ENCODE measurements at places on chromosomes 6 and 20.

- DNase-seq = no peak
Observed at GRCh38 chr6:25277386-25277785, 1.8 kb upstream of the CARMIL1 start.

DNA sequence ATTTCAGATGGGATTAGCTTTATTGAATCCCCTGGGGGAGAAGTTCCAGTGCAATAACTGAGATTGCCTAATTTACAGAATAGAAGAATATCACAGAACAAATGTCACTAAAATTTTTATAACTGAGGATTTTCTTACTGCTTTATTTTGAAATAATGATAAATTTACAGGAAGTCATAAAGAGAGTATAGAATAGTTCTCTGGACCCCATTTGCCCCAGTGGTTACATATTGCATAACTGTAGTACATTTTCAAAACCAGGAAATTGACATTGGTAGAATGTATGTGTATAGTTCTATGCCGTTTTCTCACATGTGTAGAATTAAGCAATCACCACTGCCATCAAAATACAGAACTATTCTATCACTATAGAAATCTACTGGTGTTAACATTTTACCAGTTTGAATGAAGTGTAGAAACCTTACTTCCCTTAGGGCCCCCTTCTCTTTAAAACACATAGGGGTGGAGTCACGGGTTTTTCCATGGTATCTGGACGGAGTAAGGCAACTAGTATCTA lies 18.3 kb downstream of the KIF6 start:
- no peak for DNase-seq

DNA sequence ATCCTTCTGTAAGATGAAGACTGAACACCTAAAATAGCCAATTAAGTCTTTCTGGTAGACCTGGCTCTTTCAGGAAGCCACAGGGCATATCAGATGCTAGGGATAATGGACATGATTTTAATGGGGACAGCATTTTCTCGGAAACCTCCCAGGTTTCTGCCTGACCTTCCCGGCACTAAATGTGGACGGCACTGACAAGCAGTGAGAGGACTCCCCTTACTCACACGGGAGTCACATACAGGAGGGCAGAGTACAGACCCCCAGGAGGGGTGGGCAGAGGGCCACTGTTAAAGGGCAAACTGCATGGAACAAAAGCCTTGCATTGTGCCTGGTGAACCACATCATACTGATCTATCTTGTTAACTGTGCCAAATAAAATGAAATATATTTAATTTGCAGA lies 19.9 kb downstream of the PSMG4 start:
- no peak for DNase-seq

- DNase-seq = peak; percentile 76
Observed at GRCh38 chr20:32539817-32540675, 45.1 kb downstream of the NOL4L start.

DNA sequence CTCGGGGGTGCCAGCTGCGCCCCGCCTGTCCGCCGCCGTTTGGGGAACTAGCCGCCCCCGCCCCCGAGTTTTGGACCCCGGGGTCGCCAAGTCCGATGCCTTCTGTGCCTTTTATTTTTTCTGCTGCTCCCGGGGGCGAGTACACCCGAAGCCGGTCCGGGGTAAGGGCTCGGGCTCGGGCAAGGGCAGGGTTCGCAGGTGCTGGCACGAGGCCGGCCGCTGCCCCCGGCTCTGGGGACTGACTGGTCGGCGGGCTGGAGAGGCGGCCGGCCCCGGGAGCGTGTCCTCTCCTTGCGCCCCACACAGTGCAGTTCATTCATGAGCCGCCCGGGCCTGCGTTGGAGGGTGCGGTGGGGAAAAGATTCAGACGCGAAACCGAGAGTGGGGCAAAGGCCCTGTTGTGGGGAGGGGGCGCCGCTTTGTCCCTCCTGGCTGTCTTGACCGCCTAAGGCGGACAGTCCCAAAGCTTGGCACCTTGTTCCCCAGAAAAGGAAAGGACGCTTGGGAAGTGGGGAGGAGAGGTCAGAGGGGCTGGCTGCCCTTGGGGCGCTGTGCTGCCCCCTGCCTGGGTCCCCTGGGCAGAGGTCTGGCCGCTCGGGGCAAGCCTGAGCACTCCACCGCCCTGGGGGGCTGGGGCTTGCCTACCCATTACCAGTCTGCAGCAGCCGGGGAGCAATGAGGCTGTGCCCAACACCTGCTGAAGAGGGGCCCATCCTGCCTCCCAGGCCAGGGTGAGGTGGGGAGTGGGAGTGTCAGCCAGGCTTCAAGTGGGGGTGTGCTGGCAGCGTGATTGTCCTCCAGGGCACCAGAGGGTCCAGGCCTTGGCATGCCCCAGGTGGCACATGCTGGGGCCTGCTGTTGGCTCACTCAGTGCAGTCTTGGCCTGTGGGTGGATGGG lies 915 bp downstream of the TMEM63B start:
- DNase-seq = peak; percentile 38

DNA sequence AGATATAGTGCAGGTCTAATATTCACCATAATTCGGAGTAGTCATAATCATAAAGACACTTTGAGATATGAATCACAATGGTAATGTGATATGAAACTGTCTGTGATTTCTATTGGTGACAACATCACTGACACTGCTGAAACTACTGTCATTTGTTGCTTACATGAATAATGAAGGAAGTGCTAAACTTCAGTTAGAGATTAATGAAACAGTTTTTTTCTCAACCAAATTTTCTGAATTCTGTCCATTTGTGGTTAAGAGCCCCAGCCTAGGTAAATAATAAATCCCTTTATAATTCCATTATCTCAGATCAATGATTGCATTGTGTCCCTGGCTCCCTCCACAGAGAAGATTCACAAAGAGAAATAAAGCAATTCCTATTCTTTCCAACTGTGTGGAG lies 122.6 kb downstream of the HIVEP2 start:
- no peak for DNase-seq

- no peak for DNase-seq
Observed at GRCh38 chr6:35185302-35185681, 28.5 kb upstream of the SCUBE3 start.

DNA sequence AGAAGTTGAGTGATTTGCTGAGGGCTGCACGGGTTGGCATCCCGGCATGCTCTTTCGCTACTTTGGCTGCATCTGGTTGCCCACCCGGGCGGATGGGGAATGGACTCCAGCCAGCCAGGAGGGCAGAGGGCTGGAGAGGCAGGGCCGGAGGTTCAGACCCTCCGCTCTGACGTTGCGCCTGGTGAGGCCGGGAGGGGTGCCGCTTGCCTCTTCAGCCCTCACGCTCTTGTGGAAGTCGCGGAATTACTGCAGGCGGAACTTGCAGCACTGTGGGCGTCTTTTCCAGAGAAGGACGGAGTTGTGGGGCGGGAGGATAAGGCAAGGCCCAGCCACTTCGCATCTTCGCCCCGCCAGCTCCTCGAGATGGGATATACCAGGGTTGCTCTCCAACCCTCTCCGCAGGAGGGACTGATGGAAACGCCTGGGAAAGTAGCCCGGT lies 656 bp downstream of the RTEL1 start:
- DNase-seq = no peak

DNA sequence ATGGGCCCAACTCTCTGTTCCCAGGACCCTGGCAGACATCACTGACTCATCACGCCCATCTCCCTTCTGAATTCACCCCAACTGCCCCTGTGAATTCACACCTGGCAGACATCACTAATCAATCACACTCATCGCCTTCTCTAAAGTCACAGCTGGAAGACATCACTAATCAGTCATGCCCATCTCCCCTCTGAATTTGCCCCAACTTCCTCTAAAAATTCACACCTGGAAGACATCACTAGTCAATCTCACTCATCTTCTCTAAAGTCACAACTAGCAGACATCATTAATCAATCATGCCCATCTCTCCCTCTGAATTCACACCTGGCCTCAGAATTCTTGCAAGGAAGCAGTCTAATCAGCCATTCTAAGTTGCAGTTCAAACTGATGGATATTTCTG lies 111.1 kb downstream of the FOXA2 start:
- DNase-seq = no peak

DNA sequence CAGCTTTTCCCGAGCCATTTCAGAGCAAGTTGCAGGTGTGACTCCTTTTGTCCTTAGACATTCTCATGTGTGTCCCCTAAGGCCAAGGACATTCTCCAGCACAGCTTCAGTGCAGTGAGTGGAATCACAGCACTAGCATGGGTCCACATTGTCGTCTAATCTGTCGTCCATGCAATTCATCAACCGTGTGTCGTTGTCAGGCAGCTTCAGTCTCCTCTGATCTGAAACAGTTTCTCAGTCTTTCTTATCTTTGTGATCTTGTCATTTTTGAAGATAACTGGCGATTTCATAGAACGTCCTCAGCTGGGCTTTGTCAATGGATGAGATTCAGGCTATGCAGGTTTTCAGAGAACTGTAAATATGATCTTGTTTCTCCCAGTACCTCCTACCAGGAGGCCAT lies 31.7 kb downstream of the CST2 start:
- no peak for DNase-seq

- DNase-seq = no peak
Observed at GRCh38 chr6:74117113-74117512, 421.1 kb downstream of the CD109 start.

GRCh38 chr20:50969435-50969834 lies 10.8 kb downstream of the MOCS3 start:
- DNase-seq = no peak

- no peak for DNase-seq
Observed at GRCh38 chr20:35062478-35062877, 30.1 kb downstream of the TRPC4AP start.

DNA sequence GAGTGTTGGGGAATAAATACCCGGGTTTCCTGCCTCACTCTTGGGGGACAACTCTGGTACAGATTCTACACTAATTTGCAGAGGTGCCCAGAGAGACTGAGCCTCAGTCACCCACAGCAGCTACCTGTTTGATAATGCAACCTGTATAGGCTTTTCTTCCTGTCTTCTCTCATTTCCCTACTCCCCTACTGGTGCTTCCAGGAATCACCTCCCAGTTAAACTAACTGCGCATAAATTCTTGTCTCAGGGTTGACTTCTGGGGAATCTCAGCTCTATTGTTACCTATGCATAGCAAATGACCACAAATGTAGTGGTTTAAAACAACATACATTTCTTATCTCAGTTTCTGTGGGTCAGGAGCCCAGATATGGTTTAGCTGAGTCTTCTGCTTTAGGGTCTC lies 11.3 kb downstream of the OCSTAMP start:
- no peak for DNase-seq

GRCh38 chr20:40997116-40997515 lies 31.5 kb upstream of the TOP1 start:
- no peak for DNase-seq

GRCh38 chr6:149566410-149567193 lies 427 bp downstream of the GINM1 start:
- DNase-seq = peak; percentile 61

- no peak for DNase-seq
Observed at GRCh38 chr6:110345025-110345424, 13.1 kb downstream of the METTL24 start.

GRCh38 chr6:143107911-143108761 lies 47.4 kb downstream of the AIG1 start:
- no peak for DNase-seq

- DNase-seq = no peak
Observed at GRCh38 chr6:39407446-39407993, 85.0 kb upstream of the KCNK16 start.

- peak; percentile 44 for DNase-seq
Observed at GRCh38 chr20:50930139-50930975, 880 bp downstream of the ADNP start.

DNA sequence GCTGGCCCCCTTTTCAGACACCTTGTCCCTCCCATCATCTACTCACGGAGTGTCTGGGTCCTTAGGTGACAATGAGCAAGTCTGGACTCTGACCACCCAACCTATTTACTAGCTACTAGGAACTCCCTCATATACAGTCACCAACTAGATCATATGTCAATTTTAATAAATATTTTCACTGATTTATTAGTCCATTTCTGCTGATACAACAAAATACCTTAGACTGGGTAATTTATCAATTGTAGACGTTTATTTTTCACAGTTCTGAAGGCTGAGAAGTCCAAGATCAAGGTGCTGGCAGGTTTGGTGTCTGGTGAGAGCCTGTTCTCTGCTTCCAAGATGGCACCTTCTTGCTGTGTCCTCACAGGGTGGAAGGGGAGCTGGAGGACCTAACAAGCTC lies 229.7 kb downstream of the PTPRT start:
- no peak for DNase-seq

DNA sequence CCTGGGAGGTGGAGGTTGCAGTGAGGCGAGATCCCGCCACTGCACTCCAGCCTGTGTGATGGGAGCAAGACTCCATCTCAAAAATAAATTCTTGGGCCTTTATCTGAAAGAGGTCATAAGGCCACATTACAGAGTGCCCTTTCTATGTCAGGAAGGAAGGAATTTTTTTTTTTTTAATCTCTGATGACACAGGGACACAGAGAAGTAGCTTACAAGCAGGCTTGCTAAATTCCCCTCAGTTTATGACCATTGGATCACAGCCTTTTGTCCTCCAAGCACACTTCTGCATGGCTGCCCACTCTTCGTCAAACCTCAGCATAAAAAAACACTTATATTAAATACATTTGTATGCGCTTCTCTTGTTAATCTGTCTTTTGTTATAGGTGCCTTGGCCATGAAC lies 7.5 kb upstream of the IFNGR1 start:
- DNase-seq = no peak

DNA sequence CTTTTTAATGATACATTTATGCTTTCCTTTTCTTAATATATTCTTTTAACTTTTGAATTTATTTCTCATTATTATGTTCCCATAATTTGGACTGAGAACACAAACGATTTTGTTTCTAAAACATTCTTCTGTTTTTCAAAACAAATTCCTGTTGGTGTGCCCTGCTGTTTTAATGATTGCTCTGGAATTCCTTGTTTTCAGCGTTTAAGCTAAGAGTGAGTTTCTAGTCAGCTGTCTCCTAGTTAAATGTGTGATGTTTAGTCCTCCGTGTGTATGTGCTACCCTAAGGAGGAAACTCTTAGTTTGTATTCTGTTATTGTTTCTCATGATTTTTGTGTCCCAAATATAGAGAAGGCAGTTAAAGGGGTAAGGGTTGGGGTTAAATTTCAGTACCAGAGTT lies 306.1 kb upstream of the RGS17 start:
- no peak for DNase-seq

GRCh38 chr6:107114213-107114925 lies 946 bp downstream of the BEND3 start:
- peak; percentile 81 for DNase-seq

GRCh38 chr20:49914310-49915117 lies 815 bp downstream of the SPATA2 start:
- DNase-seq = peak; percentile 49

GRCh38 chr6:159880412-159880975 lies 10.3 kb upstream of the MAS1 start:
- DNase-seq = no peak

GRCh38 chr6:37984578-37984977 lies 165.1 kb downstream of the ZFAND3 start:
- DNase-seq = no peak

GRCh38 chr20:25223179-25223661 lies 24.7 kb upstream of the PYGB start:
- peak; percentile 79 for DNase-seq

Data from activated T-cell treated with anti-CD3 and anti-CD28 coated beads, Interleukin-2, amount 50 U/mL, for 48 hours (primary cell).